ENCODE measurements at places on chromosomes 6 and 20.

DNA sequence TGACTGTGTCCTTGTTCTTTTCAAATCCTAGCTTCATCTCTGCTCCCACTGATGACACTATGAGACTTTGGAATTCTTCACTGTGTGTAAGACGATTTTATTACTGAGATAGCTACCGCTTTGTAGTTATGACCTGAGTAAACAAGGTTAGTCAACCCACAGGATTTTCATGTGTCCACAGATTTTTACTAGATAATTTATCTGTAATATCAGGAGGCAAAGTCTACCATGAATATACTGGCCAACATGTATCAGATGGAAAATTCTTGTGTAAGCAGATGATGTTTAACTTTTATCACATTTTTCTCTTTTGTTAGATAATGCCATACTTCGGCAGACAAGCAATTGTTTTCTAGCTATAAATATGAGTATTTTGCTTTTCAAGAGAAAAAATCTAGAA lies 119.8 kb downstream of the SGK1 start:
- peak overlapping the region; percentile 66 for H3K27ac ChIP-seq
- H3K36me3 ChIP-seq: no peaks in the 10 kb centered on the region
- peaks cover 31% of the 10 kb centered on the region for H3K4me1 ChIP-seq
- no peaks in the 10 kb centered on the region for H3K27me3 ChIP-seq

DNA sequence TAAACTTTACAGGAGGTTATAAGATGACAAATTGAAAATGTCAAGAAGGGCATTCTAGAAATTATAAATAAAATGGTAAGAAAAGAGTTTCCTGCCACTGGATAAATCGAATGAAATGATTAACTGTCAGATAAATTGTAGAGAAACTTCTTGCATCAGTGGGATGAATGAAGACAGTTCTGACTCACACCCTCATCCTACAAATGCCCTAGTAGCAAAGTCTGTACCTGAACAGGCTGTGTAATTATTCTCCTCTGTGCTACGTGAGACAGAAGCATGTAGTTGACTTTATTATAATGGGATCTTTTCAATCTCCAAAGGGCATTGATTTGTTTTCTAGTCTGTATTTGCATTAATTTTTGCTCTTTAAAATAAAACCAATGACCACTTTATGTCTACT lies 47.3 kb downstream of the IYD start:
- H3K4me3 ChIP-seq: no peak overlapping the region
- DNase-seq: no peak
- H3K36me3 ChIP-seq: no peaks in the 10 kb centered on the region
- H3K27me3 ChIP-seq: peaks cover 9% of the 10 kb centered on the region

DNA sequence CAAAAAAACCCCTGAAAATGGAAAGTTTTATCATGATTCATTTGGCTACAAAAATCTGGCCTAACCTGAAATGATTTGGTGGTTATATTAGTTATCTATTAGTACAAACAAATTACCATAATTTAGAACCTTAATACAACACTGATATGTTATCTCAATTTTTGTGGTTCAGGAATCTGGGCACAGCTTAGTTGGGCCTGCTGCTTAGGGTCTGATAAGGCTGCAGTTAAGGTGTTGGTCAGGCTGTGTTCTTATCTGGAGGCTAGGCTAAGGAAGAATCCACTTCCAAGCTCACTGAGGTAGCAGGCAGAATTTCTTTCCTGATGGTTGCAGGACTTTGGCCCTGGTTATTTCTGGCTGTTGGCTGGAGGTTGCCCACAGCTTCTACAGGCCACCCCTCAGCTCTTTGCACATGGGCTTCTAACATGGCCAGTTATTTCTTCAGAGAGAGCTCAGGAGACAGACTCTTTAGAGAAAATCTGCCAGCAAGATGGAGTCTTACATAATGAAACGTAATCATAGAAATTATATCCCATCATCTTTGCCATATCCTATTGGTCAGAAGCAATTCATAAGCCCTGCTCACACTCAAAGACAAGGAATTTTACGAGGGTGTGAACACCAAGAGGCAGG lies 11.4 kb downstream of the TRIM38 start:
- H3K36me3 ChIP-seq: peaks cover 46% of the 10 kb centered on the region
- no peak overlapping the region for H3K4me3 ChIP-seq
- H3K27me3 ChIP-seq: no peaks in the 10 kb centered on the region
- H3K4me1 ChIP-seq: peaks cover 46% of the 10 kb centered on the region
- no peak overlapping the region for H3K27ac ChIP-seq

- peaks cover 13% of the 10 kb centered on the region for H3K36me3 ChIP-seq
- DNase-seq: no peak
- no peak overlapping the region for H3K27ac ChIP-seq
- no peak overlapping the region for H3K4me3 ChIP-seq
- no peaks in the 10 kb centered on the region for H3K27me3 ChIP-seq
Observed at GRCh38 chr6:57068061-57068460, 21.6 kb downstream of the KIAA1586 start.

GRCh38 chr6:61886608-61887259 lies 399.3 kb downstream of the KHDRBS2 start:
- no peak overlapping the region for H3K27ac ChIP-seq
- no peak overlapping the region for H3K4me3 ChIP-seq
- DNase-seq: no peak
- no peaks in the 10 kb centered on the region for H3K27me3 ChIP-seq
- H3K36me3 ChIP-seq: no peaks in the 10 kb centered on the region
- H3K4me1 ChIP-seq: peaks cover 6% of the 10 kb centered on the region
